GM23338 (cell line): ENCODE measurements at places on chromosomes 6 and 20.

- no peak for DNase-seq
Measured at GRCh38 chr20:4324611-4325243, 309.4 kb upstream of the RNF24 start.

GRCh38 chr6:166417285-166417691 lies 34.5 kb upstream of the MPC1 start:
- no peak for DNase-seq

DNA sequence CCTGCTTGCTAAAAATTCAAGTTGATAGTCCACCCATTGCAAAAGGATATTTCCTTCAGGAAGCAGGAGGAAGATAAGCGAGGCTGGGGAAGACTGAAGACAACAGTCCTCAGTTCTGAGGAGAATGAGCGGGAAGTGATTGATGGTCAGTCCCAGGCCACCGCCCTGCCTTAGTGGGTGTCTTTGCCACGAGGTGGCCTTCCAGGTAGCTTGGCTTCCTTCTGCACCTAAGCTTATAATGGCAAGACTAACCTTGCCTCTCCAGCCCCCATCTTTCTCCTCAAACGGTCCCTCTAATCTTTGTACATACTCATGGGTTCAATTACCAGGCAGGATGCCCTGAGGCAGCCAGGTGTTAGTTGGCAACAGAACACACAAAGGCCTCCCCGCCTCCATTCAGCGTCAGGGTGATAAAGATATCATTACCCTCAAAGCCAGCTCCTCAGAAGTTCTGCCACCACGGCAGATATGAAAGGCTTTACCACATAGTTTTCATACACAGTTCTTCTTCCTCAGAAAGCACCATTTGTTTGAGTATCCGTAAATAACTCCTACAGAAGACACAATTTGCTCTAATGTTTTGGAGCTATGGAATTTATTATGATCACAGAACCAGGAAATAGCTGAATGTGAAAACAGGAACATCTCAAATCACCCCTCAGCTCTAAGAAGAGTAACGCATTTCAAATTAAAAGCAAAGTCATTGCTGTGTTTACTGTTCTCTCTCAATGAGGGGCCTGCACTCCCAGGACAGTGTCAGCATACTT lies 249.4 kb downstream of the ATXN1 start:
- DNase-seq, result no peak

DNA sequence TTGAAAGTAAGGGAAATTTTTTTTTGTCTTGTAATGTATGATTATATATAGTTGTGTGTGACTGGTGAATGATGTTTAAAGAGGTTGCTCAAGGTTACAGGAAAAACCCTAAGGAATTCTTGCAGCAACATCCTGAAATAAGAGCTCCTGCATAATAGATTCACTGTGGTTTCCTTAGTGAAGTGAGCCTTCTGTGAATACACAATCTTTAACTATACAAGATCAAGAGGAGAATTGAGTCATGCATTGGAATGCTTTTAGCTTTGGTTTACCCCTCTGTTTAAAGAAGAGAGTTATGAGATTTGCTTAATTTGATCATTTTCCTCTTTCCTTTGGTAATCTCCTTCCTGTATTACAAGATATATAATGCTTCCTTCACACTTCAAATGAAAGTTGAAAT lies 141.6 kb upstream of the EYA4 start:
- DNase-seq, result peak; percentile 63

DNA sequence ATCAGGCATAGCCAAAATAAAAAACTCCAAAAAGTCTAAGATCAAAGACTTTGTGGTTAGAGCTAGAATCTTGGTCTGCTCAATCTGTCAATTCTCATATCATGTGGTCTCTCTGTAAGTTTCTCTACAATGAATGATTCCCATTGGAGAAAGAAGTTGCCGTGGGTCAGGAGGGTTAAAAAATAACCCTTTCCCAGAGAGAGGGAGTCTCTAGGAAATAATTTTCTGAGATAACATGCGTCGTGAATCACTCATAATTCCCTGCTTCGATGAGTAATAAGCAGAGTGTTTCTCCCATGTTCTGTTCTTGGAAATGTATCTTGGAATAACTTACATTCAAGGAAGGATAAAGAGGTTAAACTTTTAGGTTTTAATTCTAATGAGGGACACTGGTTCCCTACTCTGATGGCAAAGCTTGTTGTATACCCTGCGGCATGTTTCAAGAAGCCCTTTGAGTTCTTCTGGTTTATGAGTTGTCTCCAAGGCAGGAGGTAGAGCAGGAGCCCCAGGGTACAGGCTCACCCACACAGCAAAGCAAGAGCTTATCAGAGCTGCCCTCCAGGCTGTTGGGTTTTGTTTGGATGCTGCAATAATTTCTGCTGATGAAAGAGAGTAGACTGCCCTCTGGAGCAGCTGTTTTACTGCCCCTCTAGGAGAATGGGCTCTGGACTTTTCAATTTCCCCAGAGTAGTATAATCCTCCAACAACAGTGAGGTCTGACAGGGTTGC lies 599.1 kb downstream of the QKI start:
- DNase-seq, result no peak

- DNase-seq, result peak; percentile 21
Measured at GRCh38 chr6:136582711-136583471, 32.7 kb upstream of the MAP7 start.

DNA sequence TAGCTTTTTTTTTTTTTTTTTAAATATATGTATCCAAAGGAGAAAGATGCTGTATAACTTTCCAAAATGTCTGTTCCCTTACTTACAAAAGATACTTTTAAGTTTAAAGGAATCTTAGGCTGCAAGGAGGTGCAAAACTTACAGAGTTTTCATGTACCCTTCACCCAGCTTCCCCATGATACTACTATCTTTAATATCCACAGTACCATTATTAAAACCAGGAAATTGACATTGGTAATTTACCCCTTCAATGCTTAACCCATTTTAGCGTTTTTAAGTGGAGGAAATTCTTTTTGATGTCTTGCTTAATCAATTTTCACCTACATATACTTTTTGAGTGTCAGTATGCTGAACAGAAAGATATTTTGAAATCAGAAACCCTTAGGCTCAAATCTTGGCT lies 310.9 kb downstream of the PRL start:
- no peak for DNase-seq

- DNase-seq, result no peak
Measured at GRCh38 chr6:125018136-125018535, 55.9 kb downstream of the RNF217 start.

DNA sequence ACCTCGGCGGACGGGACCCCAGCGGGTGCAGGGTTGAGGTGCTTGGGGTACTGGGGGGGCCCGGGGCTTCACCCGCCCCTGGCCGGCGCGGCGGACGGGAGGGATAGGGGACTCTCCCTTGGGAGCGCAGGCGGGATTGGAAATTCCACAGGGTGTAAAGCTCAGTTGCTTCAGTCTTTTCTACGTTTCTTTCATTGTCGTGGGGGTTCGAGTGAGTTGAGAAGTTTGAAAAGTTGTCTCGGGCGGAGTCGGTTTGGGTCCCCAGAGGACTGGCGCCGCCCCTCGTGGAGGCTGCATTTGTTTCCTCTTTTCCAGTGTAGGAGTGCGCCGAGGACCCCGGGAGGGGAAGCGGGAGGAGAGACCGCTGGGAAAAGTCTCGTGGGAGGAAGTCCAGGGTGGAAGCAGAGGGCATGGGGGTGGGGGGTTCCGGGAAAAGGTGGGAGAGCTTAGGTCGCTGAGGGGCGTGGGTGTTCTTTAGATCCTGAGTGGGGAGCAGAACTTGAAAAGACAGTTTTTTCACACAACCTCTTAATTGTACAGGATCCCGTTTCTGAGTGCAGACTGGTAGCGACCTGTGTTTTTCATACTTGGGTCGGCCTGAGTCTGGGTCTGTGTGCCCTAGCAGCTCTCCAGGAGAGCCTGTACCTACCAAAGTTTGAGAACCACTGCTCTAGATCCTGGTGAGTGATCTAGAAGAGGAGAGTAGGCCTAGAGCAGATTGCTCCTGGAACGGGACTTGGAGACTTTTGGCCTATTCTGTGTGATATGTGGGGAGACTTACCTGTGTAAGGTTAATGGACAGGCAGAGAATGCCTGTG lies 495 bp downstream of the FAM83B start:
- DNase-seq, result peak; percentile 63

DNA sequence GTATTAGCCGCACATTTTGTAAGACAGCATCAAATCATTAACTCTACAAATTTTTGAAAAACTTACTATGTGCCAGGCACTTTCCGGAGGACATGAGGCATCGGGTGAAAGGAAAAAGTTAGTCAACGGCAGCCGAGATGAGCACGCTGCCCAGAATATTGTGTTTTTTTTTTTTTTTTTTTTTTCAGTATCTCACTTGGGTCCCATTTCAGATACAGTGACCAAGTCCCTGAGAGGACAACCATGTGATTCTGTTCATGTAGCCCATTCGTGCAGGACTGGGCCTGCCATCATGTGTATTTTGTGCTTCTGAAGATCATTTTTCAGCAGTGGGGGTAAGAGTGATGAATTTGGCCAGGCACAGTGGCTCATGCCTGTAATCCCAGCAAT lies 1.3 kb downstream of the SLA2 start:
- no peak for DNase-seq

- no peak for DNase-seq
Measured at GRCh38 chr6:183668-184067, 108.6 kb upstream of the DUSP22 start.

GRCh38 chr6:153172815-153173214 lies 41.7 kb upstream of the RGS17 start:
- no peak for DNase-seq

DNA sequence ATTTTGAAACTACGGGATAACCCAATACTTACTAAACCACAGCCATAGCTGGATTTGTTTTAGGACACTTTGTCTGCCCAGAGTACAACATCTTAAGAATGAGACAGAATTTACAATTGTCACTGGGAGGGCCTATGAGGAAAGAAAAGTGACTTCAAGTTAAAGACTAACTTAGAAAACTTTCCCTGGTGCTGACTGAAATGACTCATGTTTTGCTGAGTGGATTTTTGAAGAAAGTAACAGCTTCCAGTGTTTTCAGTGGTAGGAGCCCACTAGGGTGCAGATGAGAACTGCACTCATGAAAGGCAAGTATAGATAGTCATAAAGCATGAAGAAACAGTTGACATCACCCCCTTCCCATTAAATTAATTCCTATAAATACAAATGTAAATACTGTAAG lies 988.2 kb upstream of the MAP3K7 start:
- DNase-seq, result no peak

DNA sequence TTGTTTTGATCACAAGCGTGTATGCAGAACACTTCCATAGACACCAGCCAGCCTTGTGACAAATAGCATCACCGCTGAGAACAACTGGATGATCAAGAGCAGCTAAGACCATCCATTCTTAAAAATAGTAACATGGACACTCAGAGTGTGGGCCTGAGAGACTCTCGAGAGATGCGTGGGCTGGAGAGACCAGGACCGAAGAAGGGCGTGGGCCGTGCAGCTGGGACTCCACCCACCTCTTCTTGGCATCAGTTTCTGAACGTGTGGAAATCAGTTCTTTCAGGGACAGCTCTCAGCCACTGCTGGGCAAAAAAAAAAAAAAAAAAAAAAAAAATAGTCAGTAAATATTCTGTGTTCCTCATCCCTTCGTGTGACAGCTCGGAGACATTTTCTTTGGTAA lies 314.5 kb upstream of the CDH4 start:
- no peak for DNase-seq

- DNase-seq, result peak; percentile 2
Measured at GRCh38 chr6:117074672-117075071, 190.7 kb upstream of the VGLL2 start.
